ENCODE measurements at places on chromosomes 7 and 10.
A peak's percentile ranks its signal among the peaks of the same experiment; 100 is the strongest.

- no peak for ATAC-seq
- H3K4me1 ChIP-seq, result no peaks in the 10 kb centered on the region
- no peak overlapping the region for H3K4me3 ChIP-seq
- H3K27me3 ChIP-seq, result no peaks in the 10 kb centered on the region
These were observed 109.2 kb downstream of the DYNC1I1 start for GRCh38 chr7:95881597-95881996.

DNA sequence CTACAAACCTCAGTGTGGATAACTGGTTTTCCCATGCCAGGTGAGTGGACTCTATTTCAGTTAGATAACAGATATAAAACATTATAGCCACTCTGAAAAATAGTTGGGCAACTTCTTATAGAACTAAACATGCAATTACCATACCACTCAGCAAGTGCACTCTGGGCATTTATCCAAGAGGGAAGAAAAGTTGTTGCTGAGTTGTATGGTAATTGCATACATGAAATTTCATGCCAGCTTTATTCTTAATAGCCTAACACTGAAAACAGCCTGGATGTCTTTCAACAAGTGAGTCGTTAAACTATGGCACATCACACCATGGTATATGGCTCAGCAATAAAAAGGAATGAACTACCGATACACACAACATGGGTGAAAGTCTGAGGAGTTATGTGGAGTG lies 10.6 kb upstream of the UPP1 start:
- no peaks in the 10 kb centered on the region for H3K27me3 ChIP-seq
- no peak for ATAC-seq
- H3K36me3 ChIP-seq, result no peaks in the 10 kb centered on the region
- H3K4me1 ChIP-seq, result no peaks in the 10 kb centered on the region

DNA sequence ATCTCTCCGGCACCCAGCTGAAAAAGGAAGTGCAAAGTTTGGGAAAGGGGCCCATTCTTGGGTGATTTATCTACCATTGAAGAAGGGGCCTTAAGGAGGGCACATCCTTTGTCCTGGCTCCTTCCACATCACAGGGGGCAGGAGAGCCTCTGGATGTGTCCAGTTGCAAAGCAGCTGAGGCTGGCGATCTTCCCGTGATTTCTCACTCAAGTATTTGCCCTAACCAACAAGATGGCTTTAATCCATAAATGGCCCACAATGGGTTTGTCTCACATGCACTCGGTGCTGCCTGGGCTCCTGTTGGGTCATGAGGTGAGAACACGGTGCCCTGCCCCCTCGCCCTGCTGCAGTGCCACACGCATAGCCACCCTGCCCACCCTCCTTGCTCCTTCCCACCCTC lies 14.2 kb upstream of the FRMPD2 start:
- H3K4me1 ChIP-seq, result peaks cover 19% of the 10 kb centered on the region
- H3K36me3 ChIP-seq, result no peaks in the 10 kb centered on the region
- H3K27me3 ChIP-seq, result no peaks in the 10 kb centered on the region
- no peak overlapping the region for H3K4me3 ChIP-seq

GRCh38 chr7:41093141-41093540 lies 609.7 kb downstream of the INHBA start:
- ATAC-seq, result no peak
- no peaks in the 10 kb centered on the region for H3K4me1 ChIP-seq
- H3K27me3 ChIP-seq, result no peaks in the 10 kb centered on the region
- H3K36me3 ChIP-seq, result no peaks in the 10 kb centered on the region
- H3K27ac ChIP-seq, result no peak overlapping the region

- no peak overlapping the region for H3K4me3 ChIP-seq
- H3K4me1 ChIP-seq, result peaks cover 82% of the 10 kb centered on the region
- no peak overlapping the region for H3K27ac ChIP-seq
- no peaks in the 10 kb centered on the region for H3K36me3 ChIP-seq
These were observed 403.2 kb downstream of the RPS24 start for GRCh38 chr10:78436706-78437406.

- H3K27ac ChIP-seq, result peak overlapping the region; percentile 27
- H3K4me3 ChIP-seq, result no peak overlapping the region
- no peaks in the 10 kb centered on the region for H3K4me1 ChIP-seq
These were observed 50.6 kb upstream of the SRPK2 start for GRCh38 chr7:105439174-105439893.

DNA sequence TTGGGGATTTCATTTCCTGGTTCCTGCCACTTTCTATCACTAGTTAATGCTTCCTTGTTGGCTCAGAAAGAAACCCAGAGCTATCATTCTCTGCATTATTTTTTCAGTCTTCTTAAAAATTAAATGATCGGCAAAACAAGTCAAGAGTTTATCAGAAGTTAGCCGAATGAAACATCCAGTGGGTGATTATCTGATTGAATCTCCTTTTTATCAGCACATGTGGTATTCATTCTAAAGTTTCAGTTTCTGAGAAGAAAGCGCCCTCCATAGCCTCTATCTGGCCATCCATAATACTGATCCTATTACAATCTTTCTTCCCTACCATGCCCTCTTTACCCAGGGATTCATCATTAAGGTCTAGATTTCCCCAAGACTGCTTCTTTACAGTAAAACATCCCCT lies 71.8 kb downstream of the OSBPL3 start:
- ATAC-seq, result no peak
- no peak overlapping the region for H3K4me3 ChIP-seq
- H3K4me1 ChIP-seq, result no peaks in the 10 kb centered on the region
- H3K27me3 ChIP-seq, result no peaks in the 10 kb centered on the region

DNA sequence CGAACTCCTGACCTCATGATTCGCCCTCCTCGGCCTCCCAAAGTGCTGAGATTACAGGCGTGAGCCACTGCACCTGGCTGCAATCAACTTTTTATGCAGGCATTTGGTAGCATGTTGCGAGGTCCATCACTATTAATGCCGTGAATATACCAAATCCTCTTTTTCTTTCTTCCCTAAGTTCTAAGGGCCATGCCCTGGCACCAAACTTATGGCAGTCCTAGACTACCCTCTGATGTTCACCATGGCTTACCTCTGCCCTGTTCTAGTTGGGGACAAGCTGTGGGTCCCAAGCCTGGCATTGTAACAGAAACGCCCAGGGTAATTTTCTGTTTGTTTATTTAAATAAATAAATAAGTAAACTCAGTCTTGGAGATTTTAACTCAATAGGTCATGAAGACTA lies 13.3 kb downstream of the PRSS2 start:
- H3K4me1 ChIP-seq, result peaks cover 7% of the 10 kb centered on the region
- ATAC-seq, result no peak
- H3K36me3 ChIP-seq, result no peaks in the 10 kb centered on the region
- no peak overlapping the region for H3K27ac ChIP-seq

GRCh38 chr10:4646547-4646946 lies 179.5 kb upstream of the AKR1E2 start:
- no peak for ATAC-seq
- no peak overlapping the region for H3K27ac ChIP-seq
- H3K27me3 ChIP-seq, result no peaks in the 10 kb centered on the region
- H3K36me3 ChIP-seq, result no peaks in the 10 kb centered on the region
- peaks cover 11% of the 10 kb centered on the region for H3K4me1 ChIP-seq

DNA sequence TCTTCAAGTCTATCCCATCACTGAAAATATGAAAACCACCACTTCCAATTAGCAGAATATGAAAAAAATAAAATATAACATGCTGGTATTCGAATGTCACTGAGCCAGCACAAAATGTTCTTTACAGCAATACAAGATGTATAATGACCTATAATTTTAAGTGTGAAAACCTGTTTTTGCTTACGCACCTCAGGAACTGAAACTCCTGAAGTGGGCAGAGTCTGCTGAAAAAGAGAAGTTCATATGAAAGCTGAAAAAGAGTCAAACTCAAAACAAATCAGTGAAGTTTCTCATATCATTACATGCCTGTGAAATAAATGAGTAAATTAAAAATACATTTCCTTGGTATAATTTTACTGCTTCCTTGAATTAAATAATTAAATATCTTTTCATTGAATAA lies 272.5 kb downstream of the DGKB start:
- ATAC-seq, result no peak
- H3K27ac ChIP-seq, result no peak overlapping the region
- no peaks in the 10 kb centered on the region for H3K27me3 ChIP-seq

DNA sequence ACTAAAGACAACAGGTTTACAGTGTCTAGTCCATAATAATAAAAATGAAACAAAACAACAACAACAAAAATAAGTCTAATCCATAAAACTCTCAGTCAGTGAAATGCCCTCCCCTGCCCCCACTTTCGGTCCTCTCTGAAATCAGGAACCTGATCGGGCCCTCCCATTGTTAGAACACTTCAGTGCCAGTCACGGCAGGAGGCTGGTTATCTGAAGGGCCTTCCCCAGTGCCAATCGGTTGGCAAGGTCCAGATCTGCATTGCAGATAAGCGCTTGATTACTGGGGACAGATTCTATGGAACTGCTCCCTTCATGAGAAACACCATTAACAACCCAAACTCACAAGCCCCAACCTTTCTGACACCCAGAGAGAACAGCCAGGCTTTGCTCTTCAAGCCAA lies 72.2 kb upstream of the EEPD1 start:
- H3K36me3 ChIP-seq, result no peaks in the 10 kb centered on the region
- H3K27ac ChIP-seq, result no peak overlapping the region
- H3K27me3 ChIP-seq, result no peaks in the 10 kb centered on the region
- H3K4me1 ChIP-seq, result no peaks in the 10 kb centered on the region
- no peak for ATAC-seq

DNA sequence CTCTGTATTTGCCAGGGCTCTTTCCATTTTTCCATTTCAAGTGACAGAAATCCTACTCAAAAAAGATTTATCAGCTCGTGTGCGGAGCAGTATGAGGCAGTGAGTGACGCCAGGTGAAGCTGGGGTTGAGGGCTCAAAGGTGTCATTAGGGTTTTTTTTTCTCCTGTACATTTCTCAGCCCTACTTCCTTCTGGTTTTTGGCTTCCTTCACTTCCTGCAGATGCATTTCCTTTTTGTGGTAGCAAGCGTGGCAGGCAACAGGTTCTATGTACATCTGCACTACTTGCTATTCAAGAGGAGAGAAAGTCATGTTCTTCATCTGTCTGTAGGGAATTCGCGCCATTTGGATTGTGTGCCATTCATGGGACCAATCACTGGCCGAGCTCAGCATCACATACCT lies 52.8 kb upstream of the AOAH start:
- no peaks in the 10 kb centered on the region for H3K36me3 ChIP-seq
- no peak overlapping the region for H3K4me3 ChIP-seq
- no peaks in the 10 kb centered on the region for H3K27me3 ChIP-seq
- no peak overlapping the region for H3K27ac ChIP-seq

- no peak overlapping the region for H3K27ac ChIP-seq
- no peaks in the 10 kb centered on the region for H3K27me3 ChIP-seq
- H3K36me3 ChIP-seq, result no peaks in the 10 kb centered on the region
- no peak for ATAC-seq
These were observed 8.7 kb upstream of the LIPM start for GRCh38 chr10:88793712-88794299.

DNA sequence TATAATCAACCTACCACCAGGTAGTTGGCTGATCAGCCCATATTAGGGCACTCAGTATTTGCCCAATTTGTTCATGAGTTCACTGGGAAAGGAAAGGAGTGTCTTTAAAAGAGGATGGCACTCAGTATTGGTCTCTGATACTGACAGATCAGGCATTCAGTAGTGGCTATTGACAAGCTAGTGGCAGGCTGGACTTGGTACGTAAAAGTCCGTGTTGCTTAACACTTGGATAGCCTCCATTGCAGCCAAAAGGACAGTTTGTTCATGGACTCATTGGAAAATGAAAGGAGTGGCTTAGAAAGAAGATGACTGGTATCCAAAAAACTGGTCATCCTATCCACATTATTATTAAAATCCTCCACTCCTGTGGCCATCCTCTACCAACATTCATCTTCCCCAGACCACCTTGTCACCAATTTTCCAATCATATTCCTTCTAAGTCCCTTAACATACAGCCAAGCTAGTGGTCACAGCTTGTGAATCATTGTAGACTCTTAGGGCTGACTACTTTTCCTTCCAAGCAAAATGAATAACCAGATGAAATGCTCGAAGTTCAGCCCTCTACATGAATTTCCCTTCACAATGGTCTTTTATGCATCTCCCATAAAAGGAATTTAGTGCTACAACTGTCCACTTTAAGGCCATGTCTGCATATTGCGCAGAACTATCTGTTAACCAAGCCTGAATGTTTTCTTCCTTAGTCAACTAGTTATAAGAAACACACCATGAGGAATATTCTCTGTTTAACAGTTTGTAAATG lies 78.6 kb upstream of the MAGI2 start:
- no peak for ATAC-seq
- H3K27me3 ChIP-seq, result no peaks in the 10 kb centered on the region
- H3K4me1 ChIP-seq, result no peaks in the 10 kb centered on the region
- H3K4me3 ChIP-seq, result no peak overlapping the region
- H3K27ac ChIP-seq, result no peak overlapping the region

DNA sequence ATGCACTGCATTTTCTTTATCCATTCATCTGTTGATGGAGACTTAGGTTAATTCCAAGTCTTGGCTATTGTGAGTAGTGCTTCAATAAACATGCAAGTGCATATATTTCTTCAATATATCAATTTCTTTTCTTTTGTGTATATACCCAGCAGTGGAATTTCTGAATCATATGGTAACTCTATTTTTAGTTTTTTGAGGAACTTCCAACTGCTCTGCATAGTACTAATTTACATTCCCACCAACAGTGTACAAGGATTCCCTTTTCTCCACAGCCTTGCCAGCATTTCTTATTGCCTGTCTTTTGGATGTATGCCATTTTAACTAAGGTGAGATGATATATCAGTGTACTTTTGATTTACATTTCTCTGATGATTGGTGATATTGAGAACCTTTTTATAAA lies 145.2 kb downstream of the LYZL1 start:
- H3K36me3 ChIP-seq, result no peaks in the 10 kb centered on the region
- no peak overlapping the region for H3K27ac ChIP-seq
- no peak overlapping the region for H3K4me3 ChIP-seq

DNA sequence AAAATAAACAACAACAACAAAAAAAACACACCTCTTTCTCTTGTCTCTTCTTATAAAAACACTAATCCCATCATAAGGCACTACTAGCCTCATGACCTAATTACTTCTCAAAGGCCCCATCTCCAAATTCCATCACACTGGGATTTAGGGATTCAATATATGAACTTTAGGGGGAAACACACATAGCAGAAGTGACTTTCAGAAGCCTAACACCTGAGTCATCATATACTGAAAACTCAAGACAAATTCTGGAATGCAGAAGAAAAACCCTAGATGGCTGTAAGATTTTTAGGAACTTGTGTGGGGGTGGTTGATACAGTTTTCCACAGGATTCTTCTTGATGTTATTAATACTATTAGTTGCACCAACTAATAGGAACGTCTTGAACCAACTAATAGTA lies 33.7 kb upstream of the CSTF2T start:
- H3K27ac ChIP-seq, result no peak overlapping the region
- ATAC-seq, result no peak
- peaks cover 6% of the 10 kb centered on the region for H3K4me1 ChIP-seq
- no peaks in the 10 kb centered on the region for H3K36me3 ChIP-seq
- no peaks in the 10 kb centered on the region for H3K27me3 ChIP-seq

DNA sequence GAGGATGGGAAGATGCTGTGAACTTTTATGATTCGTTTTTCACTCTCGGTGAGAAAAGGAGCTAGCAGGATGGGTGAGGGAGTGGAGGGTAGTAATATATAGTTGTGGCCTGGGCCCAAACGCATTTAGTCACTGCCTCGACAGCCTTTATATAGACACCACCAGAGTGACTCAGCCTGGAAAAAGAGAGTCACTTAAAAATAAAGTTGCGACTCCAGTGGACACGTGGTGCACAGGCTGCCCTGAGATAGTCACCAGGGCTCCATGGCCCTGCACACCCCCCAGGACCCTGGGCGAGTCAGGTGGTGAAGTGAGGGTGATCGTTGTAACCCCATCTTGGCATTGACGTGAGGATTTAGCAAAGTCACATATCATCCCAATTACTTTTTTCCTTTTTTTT lies 106.7 kb downstream of the CUX1 start:
- no peak overlapping the region for H3K27ac ChIP-seq
- H3K27me3 ChIP-seq, result no peaks in the 10 kb centered on the region
- peak; percentile 75 for ATAC-seq
- no peaks in the 10 kb centered on the region for H3K4me1 ChIP-seq
- H3K4me3 ChIP-seq, result no peak overlapping the region
- H3K36me3 ChIP-seq, result peaks cover 7% of the 10 kb centered on the region

GRCh38 chr10:16777473-16778370 lies 39.5 kb downstream of the RSU1 start:
- peaks cover 15% of the 10 kb centered on the region for H3K4me1 ChIP-seq
- H3K27ac ChIP-seq, result no peak overlapping the region
